ENCODE measurements at places on chromosomes 7 and 10.

GRCh38 chr7:22066522-22066921, 120.8 kb upstream of the CDCA7L start:
- DNase-seq = no peak

DNA sequence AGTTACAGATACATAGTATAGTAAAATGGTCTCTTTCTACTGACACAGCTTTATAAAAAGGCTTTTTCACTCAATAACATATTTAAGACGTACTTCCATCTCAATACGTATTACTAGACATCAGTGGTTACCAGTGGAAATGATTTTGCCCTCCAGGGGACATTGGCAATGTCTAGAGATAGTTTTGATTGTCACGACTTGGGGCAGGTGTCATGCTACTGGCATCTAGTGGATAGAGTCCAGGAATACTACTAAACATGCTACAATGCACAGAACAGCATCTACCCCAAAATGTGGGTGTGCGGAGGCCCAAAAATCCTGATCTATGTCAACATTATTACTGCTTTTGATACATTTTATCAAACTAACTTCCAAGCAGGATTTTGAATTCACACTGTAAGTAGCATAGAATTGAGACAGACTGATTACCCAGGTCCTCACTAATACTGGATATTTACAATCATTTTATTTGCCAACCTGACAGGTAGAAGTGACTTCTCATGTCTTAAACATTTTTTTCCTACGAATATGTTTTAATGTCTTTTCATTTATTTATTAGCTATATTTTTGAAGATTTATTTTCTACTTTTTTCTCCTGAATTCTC, 53.8 kb downstream of the HGF start:
- DNase-seq = peak; percentile 3

GRCh38 chr7:158407581-158408317, 179.9 kb downstream of the PTPRN2 start:
- peak; percentile 67 for DNase-seq

- DNase-seq = peak; percentile 88
Measured at GRCh38 chr7:69598081-69598486, at the start of gene AUTS2. TSS of gene AUTS2 (plus strand) at chr7:69598475. CDS start at chr7:69599654, 1,179 bp downstream.

DNA sequence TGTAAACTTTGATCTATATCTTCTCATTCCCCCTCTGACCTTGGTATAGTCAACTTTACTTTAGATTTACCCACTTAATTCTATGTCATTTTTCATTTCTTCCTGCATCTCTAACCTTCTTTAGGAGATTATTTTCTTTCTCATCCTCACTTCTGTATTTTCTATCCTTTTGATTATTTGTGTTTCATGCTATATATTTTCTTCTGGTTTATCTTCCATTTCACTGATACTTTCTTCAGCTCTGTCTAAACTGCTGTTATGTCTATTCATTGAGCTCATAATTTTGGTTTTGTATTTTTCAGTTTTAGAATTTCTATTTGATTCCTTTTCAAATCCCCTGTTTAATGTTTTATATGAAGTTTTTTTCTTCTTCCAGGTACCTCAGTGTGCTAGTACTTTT, 171.1 kb upstream of the LYZL1 start:
- no peak for DNase-seq

DNA sequence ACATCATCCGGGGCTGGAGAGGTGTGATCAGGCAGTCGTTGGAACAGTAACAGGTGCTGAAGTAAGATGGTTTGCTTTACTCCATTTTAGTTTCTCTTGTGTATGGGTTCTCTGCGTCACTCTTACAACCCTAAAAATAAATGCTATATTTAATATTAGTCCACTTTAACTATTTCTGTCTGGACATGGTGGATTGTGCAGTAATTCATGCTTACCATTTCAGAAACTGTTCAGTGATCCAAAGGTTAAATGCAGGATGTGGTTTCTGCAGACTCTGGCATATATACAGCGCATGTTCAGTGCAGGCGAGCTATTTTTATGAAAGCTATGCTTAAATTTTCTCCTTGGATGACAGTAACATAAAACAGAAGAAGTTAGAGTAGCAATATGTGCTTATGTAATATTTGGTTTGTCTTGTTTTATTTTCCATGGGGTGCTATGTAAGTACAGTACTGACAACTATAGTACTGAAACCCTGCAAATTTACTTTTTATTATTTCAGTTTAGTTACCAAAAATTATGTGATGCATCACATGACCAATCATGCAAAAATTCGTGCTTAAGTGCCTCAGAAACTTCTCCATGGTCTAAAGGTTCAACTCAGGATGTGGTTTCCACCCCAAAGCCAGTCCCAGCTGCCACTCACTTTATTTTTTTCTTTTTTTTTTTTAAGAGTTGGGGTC, 46.6 kb upstream of the GRID1 start:
- peak; percentile 19 for DNase-seq

DNA sequence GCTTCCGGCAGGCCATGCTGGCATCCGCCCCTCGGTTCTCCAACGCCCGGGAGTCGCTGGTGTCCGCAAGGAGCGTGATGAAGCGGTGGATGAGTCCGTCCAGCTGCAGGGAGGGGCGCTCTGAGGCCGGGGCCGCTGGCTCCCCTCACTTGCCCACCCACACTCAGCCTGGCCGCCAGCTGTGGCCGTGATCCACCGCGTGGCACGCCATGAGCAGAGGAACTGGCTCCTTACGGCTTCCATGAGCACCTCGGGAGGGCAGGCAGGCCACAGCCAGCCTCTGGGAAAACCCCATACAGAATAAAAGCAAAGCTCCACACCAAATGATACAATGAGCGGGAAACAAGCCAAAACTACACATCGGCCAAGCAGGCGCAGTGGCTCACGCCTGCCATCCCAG, 15.5 kb upstream of the MICALL2 start:
- DNase-seq = no peak

GRCh38 chr7:55280031-55280454, 85.1 kb upstream of the LANCL2 start:
- peak; percentile 87 for DNase-seq

DNA sequence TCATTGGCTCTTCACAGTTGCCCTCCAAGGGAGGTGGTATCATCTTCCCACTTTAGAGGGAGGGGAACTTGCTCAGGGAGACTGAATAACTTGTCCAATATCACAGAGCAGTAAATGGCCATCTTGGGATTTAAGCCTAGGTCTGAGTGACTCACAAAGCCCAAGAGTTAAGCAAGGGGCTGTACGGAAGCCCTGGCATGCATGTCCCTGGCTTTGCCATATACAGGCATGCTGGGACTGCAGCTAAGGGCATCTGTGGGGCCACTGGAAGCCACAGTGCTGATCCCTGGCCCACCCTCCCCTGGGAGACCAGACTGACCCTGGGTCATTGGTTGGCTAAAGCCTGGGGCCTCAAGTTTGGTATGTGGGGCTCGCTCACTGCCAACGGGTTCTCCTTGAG, 3.1 kb downstream of the VSIR start:
- DNase-seq = no peak

Data from hematopoietic multipotent progenitor cell treated with erythropoietin and hydrocortisone succinate and interleukin-3 and kit ligand, for 6 days (in vitro differentiated cells).